ENCODE measurements at places on chromosomes 11 and 22. TPM values are rescaled to one million over a fixed set of nuclear protein-coding genes. Genes with fewer than 3 reads are reported as not detected.
A peak's percentile ranks its signal among the peaks of the same experiment; 100 is the strongest.

The GLYATL2 gene
- not detected for total RNA-seq

- H3K4me1 ChIP-seq, result no peaks in the 10 kb centered on the region
- DNase-seq, result peak; percentile 29
- H3K27ac ChIP-seq, result no peak overlapping the region
- H3K4me3 ChIP-seq, result no peak overlapping the region
- no peaks in the 10 kb centered on the region for H3K36me3 ChIP-seq
- no peaks in the 10 kb centered on the region for H3K27me3 ChIP-seq
Measured at GRCh38 chr11:1224491-1225385, 1.9 kb downstream of the MUC5B start.

The GGA1 gene
- total RNA-seq, result 108 TPM

The SYT13 gene
- total RNA-seq, result not detected

GRCh38 chr11:91104237-91104636 is 881.4 kb upstream of the CHORDC1 start:
- no peaks in the 10 kb centered on the region for H3K36me3 ChIP-seq
- DNase-seq, result no peak
- H3K27ac ChIP-seq, result no peak overlapping the region
- no peaks in the 10 kb centered on the region for H3K4me1 ChIP-seq
